Hypothalamus (tissue), 51 donors: ENCODE measurements at places on chromosomes 7 and 10.

DNA sequence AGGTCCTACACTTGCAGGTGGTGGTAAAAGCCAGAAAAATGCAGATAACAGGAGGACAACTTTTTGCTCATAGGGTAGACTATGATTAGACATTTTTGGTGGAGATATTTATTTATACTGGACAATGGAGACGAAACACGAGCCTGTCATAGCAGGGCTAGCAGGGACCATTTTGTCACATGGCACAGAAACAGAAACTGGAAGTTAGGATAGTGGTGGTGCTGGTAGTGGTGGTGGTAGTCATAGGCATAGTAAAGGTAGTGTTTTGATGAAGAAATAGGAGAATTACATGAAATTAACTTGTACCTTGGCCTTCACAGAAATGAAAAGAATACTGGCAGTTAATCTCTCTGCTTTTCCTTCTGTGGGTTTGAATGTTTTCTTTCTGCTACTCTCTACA lies 8.8 kb upstream of the MGAM start:
- DNase-seq, result no peak

DNA sequence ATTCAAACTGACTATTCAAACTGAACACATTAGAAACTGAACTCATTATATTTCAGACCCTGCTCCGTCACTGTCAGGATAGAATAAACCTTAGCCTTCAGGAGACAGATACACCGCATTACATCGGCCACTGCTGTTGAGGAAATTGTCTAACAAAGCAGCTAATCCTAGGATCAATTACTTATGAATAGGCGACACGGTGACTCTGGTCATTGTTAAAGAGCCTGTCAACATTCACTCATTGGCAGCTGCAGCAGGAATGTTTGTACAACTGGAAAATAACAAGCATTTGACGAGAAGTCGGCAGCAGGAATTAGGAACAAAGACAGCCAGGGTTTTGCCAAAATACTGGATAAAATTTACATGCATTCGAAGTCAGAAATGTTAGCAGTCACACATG lies 112.0 kb upstream of the MKX start:
- DNase-seq, result no peak

GRCh38 chr7:4749363-4749762 lies 26.1 kb upstream of the AP5Z1 start:
- no peak for DNase-seq

- DNase-seq, result no peak
These were observed at the start of gene GPR26 for GRCh38 chr10:123666318-123667236. TSS of gene GPR26 (plus strand) at chr10:123666355. CDS start at chr10:123666408, 53 bp downstream.

DNA sequence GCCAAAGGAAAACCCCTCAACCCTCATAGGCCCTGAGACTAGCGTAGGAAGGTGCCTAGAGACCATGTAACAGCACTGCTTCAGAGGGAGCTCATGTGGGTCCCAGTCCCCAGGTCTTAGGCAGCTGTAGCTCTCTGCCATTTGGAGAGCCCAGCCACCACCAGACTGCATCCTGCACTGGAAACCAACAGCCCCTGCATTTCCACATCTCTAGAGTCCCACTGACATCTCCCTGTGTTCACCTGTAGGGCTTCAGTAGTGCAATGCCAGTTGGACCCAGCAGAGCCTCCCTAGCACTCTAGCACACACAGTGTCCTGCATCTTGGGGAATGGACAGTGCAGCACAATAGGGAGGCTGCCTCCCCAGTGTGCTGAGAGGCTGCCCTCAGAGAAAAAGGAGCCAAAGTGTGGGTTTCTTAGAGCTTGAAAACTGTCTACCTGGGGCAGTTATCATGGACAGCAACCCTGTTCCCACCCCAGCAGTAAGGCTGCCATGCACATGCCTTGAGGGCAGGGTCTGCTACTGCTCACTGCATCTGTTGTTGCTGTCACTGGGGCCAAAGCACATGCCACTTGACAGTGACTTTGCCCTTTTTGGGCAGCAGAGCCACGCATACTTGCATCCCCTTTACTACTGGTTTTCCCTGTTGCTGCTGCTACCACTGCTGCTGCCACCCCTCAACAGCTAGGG lies 46.7 kb upstream of the ANTXRL start:
- no peak for DNase-seq

GRCh38 chr7:80907141-80907601 lies 11.7 kb downstream of the SEMA3C start:
- no peak for DNase-seq

DNA sequence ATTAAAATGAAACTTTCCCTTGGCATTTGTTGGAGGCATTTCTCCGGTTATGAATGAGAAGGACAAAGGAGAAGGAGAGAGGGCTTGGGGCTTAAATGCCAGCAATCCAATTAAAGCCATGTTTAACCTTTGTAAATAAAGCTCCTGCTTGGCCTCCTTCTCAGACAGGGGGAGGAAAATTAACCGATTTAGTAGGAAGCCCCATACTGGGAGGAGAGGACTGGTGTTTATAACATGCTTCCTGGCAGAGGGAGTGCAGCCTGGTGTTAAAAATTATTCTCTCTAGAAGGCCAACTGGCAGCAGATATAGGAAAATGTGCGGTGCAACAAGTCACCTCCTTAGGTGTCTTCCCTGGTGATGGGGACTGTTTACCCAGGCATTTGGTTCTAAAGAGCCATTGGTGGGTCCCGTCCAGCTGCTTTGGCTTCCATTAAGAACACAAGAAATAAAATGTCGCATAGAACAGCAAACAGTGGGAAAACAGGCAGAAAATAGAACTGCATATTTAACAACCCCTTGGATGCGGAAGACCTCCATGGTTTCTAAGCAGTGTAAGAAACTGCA lies 846.5 kb downstream of the TYW1 start:
- DNase-seq, result no peak

DNA sequence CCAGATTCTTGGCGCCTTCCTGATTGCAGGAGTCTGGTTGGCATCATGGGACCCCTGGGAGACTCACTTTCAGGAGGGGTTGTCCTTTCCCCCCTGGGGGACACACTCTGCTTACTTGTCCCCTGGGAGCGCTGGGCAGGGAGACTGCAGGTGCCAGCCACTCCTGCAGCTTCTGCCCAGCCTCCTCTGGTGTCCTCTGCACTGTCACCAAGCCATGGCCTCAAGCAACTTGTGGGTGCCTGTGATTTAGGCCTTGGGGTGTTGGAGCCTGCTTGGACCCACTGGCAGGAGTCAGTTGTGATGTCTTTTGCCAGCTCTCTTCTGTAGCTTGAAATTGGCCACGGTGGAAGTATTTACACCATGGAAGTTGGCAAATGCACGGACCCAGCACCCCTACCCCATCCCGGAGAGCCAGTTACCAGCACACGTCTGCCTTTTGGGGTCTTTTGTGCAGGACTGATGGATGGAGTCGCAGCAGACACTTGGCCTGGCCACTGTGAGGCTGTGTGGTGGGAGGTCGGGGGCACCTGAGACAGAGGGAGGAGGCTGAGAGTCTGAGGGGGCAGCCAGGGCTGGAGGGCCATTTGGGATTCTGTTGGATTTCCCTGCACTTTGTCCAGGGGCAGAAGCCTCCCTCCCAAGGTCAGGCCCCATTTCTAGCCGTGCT lies 104.7 kb downstream of the LHPP start:
- no peak for DNase-seq

DNA sequence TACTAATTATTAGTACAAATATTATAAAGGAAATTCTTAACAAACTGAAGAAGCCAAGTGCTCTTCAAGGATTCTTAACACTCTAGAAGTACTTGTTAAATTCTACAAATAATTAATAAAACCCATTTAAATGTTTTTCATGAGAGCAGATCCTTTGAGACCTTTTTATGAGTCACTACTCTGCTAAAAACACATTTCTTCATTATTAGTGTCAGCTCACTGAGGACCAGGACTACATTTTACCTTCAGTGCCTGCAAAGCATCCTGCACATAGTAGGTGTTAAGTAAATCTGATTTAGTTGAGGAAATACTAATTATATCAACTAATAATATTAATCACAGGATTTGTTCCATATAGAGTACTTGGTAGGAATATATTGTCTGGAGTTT lies 273.6 kb downstream of the PHTF2 start:
- DNase-seq, result no peak

DNA sequence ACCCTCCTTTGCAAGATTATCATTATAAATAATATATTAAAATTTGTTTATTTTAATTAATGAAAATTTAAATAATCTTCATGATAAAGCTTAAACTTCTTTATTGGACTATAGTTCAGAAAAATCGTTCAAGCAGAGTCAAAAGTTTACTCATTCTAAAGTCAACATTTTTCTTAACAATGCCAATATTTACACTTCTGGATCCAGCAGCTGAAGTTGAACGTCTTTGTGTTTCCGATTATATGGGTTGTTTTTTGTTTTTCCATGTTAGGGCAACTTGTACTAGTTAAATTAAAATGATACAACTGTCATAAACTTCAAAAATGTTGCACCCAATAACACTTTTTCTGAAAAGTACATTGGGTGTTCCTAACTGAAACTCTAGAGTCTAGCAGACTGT lies 43.8 kb downstream of the GRB10 start:
- DNase-seq, result no peak

GRCh38 chr7:109343678-109344077 lies 774.0 kb downstream of the DNAJB9 start:
- DNase-seq, result no peak

DNA sequence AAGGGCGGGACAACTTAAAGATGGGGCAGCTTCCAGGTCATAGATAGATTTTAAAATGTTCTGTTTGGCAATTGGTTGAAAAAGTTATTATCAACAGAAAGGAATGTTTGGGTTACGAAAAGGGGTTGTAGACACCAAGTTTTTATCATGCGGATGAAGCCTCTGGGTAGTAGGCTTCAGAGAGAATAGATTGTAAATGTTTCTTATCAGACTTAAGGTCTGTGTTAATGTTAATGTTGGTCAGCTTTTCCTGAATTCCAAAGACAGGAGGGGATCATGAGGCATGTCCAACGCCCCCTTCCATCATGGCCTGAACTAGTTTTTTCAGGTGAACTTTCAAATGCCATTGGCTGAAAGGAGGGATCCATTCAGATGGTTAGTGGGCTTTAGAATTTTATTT lies 84.2 kb upstream of the KIF5B start:
- DNase-seq, result no peak

- DNase-seq, result no peak
These were observed 1105.7 kb downstream of the XPNPEP1 start for GRCh38 chr10:108817584-108817983.

GRCh38 chr7:12431886-12432556 lies 28.4 kb upstream of the VWDE start:
- no peak for DNase-seq

DNA sequence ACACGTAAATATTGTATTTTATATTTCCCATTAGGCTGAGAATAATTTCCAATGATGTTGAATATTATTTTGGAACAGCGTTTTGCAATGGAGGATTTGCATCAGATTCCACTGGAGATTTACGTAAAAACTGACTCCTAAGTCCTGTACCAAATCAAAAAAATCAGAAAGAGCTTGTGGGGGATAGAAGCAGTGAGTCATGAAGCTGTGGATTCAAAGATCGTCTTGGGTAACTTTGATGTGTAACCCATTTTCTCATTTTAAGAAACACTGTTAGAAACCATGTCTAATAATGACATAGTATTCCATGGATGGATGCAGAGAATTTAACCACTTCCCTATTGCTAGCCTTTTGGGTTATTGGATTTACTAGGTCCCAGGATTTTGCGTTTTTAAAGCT lies 158.6 kb downstream of the INHBA start:
- no peak for DNase-seq

DNA sequence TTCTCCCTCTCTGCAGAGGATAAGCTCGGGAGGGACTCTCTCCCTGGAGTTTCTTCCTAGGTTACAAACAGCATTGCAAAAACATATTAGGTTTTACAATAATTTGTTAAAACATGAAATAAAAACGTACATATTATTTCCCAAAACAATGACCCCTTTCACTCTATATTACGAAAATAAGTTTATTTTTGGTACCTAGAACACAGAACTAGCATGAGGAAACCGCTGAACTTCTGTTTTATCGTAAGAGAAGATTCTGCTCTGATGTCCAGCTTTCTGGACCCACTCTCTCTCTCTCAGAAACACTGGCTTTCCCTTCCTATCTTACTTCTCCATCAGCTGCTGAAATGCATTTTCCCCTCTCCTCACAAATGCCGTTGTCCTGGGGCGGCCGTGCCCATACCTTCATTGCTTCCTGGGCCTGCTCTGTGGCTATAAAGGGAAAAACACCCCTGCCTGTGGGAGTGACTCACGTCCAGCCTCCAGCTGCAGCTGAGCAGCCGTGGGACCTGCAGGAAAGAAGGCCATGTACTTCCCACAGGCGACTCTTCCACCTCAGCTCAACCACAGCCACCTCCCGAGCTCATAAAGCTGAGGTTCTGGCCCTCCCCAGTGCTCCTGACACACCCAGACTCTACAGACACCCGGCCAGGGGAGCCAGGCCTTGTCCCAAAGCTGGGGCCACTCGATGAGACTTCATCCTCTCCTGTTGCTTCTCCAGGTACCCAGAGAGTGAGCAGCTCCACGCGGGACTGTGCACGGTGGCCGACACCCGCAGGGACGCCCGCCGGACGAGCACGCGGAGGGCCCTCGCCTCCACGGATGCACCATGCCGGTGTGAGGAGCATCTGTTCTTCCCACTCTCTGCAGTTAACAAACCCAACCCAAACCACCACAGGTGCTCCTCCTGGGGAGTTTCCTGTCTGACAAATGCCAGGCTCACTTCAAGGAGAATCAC lies 3.1 kb downstream of the GPER1 start:
- DNase-seq, result no peak
